CD4-positive, alpha-beta memory T cell (primary cell): ENCODE measurements at places on chromosomes 3 and 15.

GRCh38 chr15:40345867-40346578, 4.8 kb upstream of the PHGR1 start:
- DNase-seq: no peak

- no peak for DNase-seq
Observed at GRCh38 chr3:139620438-139620837, 57.3 kb downstream of the NMNAT3 start.

GRCh38 chr3:33394403-33395054, 45.7 kb downstream of the UBP1 start:
- no peak for DNase-seq

DNA sequence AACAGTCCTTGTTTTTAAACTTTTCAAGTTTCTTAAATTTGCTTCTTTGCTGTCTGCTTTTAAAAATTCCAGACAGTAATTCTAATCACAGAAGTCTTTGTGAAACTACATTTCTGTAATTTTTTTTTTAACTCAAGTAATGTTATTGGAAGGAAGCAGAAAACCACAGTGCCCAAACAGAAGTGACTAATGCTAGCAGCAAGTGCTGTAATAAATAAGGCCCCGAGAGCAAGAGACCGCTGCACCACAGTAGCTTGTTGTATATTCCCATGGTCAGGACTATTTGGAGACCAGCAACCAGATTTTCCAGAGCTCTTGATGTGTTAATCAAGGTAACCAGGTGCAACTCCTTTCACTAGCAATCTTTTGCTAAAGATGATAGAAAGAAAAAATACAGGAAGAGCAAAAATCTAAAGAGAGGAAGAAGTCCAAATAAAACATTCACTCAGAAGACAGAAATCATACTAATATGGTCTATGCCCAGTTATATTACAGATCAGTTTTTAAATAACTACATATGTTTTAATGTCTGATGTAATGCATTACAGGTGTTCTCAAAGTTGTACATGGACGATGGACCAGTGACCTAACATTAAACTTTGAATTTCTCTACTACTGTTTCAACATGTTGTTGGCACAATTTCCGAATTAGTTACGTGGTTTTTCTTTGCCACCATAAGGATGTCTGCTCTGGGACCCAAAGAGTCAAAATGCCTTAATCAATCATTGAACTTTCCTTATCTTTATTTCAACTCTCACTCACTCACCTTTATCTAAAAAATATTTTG, 36.4 kb downstream of the WWTR1 start:
- DNase-seq: no peak

GRCh38 chr3:174125267-174125824, 727.8 kb downstream of the NLGN1 start:
- no peak for DNase-seq

GRCh38 chr3:23461069-23461468, 257.9 kb downstream of the UBE2E2 start:
- DNase-seq: no peak

DNA sequence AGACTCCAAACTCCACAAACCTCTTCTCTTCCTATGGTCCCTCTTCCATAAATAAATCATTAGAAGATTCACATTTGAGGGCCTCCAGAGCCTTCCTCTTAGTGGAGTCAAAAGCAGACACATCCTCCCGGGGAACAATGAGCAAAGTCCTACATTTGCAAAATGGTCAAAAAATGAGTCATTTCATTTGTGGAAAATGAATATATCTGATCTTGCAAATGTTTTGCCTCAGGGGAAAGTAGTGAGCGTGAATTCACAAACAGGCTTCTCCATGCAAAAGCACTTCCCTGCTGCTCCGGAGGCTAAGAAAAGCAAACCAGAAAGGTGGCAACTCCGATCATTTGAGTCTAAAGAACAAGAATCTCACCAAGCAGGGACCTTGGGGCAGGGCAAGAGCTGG, 86.7 kb upstream of the IQSEC1 start:
- DNase-seq: no peak

- no peak for DNase-seq
Observed at GRCh38 chr3:147336543-147337278, 69.6 kb downstream of the ZIC4 start.

- no peak for DNase-seq
Observed at GRCh38 chr3:111955876-111956275, 22.9 kb upstream of the ABHD10 start.
